Frontal cortex (tissue), 4 donors: ENCODE measurements at places on chromosomes 1 and 21. TPM values are rescaled to one million over a fixed set of nuclear protein-coding genes. Genes with fewer than 3 reads are reported as not detected.

PRUNE1 gene
- 20.4 TPM for total RNA-seq

PDPN gene
- total RNA-seq, result 4.1 TPM

CYYR1 gene
- 1.6 TPM for total RNA-seq

KIF2C gene
- 2.9 TPM for total RNA-seq

DNA sequence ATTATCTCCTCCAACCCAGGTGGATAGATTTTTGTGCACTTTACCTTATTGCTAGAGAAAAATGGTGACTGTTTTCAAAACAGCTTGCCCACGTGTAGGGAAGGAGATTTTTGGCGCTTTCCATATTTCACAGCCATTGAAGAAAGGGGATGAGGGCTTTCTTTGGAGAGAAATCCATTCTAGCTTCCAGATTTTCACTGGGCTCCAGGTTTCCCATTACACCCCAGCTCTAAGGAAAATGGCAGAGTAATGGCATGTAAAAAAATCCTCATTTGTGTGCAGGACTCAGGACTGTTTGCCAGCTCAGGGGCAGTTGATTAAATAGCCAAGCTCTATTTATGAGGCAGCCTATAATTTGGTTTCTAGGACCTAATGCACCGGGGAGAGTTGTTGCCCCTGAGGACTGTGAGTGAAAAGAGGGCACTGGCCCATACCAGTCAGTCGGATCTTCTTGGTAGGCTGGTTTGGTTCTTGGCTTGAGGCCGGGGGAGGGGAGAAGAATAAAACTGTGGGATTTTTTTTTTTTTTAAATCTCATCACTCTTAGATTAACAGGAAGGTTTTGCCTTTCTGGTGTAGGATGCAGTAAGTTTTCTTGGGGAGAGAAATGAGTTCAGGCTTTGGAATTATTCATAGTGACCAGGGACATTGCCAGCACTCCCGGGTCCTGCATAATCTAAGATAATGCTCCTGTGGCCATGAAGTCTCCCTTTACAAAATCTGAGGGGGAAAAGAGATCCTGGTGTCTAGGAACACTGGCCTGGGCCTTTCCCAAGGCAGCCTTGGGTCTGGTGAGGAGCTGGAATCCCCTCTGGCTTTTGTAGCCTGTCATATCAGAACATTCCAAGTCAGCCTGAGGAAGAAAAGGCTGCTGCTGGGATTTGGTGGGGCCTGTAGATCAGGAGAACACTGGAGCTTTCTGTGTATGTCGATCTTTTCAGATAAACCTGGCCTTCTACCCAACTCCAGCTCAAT, 1.9 kb upstream of the ARID1A start:
- DNase-seq, result no peak

GRCh38 chr1:92989936-92990583, 28.8 kb upstream of the DIPK1A start:
- no peak for DNase-seq

GRCh38 chr21:45098867-45099266, 24.5 kb downstream of the ADARB1 start:
- no peak for DNase-seq

DNA sequence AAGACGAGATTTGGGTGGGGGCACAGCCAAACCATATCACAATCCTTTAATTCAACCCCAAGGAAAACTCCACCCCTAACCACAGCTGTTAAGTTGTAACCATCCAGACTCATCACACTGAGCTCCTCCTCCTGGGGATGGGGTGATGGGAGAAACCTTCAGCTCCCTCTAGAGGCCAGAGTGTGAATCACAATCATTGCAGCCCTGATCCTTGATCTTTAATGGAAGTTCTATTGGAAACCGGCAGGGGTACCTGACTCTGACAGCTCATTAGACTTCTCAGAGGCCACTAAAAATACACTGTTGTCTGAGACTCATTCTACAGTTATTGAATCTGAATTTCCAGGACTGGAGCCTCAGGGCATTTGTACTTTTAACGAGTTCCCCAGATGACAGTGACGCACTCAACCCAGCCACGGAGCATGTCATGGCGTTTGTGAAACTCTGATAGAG, 127.2 kb downstream of the IGSF21 start:
- peak; percentile 52 for DNase-seq

- DNase-seq, result no peak
Observed at GRCh38 chr1:64940025-64940424, 26.3 kb downstream of the JAK1 start.
